ENCODE measurements at places on chromosomes 6 and 20. TPM values are rescaled to one million over a fixed set of nuclear protein-coding genes. Genes with fewer than 3 reads are reported as not detected.

FRK gene
- 1.4 TPM for total RNA-seq

ENPP5 gene
- 0.39 TPM for total RNA-seq

HLA-DQA1 gene
- total RNA-seq: not detected

PRKN gene
- 8.4 TPM for total RNA-seq

RAET1L gene
- not detected for total RNA-seq

SIM1 gene
- total RNA-seq: not detected

C6orf58 gene
- 0.15 TPM for total RNA-seq

GPR6 gene
- total RNA-seq: not detected

CLPSL2 gene
- not detected for total RNA-seq

MOG gene
- not detected for total RNA-seq

NHSL1 gene
- 10.8 TPM for total RNA-seq

NT5E gene
- 37.0 TPM for total RNA-seq

CYP21A2 gene
- total RNA-seq: 0.15 TPM

GPSM3 gene
- total RNA-seq: 1.6 TPM

HM13 gene
- 143 TPM for total RNA-seq

All from cardiac ventricle fibroblast (primary cell).